ENCODE measurements at places on chromosomes 13 and 19.

DNA sequence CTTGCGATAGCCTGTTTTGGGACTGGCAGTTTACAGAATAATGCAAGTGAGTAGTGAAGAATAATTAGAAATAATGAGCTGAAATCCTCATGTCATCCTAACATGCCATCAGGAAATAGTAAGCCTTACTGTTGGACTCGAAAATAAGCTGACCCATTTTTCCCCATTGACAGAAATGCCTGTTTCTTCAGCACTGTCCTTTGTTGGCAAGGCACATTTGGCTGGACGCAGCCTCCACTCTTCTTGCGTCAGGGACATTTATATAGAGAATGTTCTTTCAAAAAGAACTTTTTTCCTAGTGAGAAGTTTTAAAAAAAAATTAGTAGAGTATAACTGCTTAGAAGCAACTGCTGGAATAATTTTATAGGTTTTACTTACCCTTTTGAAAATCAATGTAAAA is 47.1 kb downstream of the ARHGAP35 start:
- DNase-seq = no peak

GRCh38 chr19:3963458-3964255 is 7.2 kb downstream of the DAPK3 start:
- DNase-seq = no peak

DNA sequence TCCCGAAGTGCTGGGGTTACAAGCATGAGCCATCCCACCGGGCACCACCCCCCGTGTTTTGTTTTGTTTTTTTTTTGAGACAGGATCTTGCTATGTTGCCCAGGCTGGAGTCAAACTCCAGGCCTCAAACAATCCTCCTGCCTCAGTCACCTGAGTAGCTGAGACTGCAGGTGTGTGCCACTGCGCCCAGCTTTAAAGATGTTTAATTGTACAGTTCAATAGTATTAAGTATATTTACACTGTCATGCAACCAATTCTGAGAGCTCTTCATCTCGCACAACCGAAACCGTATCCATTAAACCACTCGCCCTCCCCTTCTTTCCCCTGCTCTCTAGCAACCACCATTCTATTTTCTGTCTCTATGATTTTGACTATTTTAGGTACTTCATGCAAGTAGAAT is 15.6 kb downstream of the NUCB1 start:
- DNase-seq = no peak

DNA sequence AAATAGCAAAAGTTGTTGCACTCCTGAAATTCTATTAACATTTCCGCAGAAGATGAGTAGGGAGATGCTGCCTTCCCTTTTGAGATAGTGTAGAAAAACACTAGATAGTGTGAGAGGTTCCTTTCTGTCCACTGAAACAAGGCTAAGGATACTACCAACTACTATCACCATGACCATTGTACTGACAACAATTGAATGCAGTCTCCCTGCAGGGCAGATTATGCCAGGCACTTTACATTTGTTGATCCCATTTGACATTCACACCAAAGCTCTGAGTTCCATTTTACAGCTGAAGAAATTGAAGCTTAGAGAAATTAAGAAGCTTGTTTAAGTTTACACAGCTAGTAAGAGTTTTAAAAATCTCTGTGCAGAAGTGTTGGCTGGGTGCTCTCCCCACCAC is 55.0 kb downstream of the CYSLTR2 start:
- DNase-seq = no peak

DNA sequence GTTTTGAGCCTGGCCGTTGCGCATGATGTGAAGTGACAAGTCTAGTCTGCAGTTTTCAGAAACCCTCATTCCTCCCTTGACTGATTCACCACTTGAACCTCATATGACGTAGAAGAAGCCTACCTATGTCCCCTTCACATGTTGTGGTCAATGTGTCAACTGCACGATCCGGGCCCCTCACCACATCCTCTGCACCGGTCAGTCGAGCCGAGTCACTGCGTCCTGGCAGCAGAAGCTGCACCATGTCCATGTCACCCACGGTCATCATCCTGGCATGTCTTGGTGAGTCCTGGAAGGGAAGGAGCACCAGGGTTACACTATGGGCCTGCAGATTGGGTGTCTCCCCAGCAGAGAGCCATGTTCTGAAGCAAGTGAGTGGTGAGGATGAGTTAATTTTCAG is at the start of gene KIR2DL4:
Gene KIR2DL4, plus strand, starts transcription at position 201 of the 400 bp plus-strand sequence. Its CDS starts 42 bp downstream, at position 243.
- DNase-seq = no peak

- DNase-seq = no peak
These were observed 5.7 kb upstream of the MRPS31 start for GRCh38 chr13:40776681-40777165.

DNA sequence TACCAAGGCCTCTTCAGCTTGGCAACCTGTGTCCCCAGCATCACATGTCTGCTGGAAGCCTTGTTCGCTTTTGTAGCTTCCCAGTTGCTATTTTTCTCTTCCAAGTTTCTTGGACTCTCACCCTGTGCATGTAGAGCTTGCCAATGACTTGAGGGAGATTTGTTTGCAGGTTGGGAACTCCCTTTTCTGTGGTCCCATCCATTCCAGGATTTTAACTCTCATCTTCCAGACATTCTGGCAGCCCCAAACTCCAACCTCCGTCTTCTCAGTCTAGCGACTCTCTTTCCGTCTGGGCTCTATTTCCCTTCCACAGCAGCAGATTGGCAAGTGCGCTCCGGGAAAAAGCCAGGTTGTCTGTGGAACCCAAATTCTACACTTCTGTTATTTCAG is 9.0 kb downstream of the PLAUR start:
- no peak for DNase-seq

- DNase-seq = no peak
These were observed 64.5 kb upstream of the SCEL start for GRCh38 chr13:77470986-77471385.

DNA sequence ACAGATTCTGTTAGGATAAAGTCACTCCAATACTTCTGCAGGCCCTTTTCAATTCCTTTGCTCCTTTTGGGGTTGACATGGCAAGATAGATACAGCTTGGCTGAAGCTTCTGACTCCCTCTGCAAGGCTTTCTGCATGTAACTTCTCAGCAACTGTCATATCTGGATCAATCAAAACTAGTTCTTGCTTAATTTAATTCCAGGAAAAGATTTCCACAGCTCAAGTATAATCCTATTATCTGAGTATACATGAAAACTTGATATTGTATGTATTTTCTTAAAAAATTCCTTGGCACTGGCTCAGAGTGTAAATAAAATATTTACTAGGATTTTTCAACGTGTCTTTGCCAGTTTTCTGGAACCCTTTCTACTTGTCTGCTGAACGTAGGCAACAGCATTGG is 109.6 kb downstream of the STARD13 start:
- DNase-seq = no peak

GRCh38 chr13:43260999-43261398 is 237.6 kb downstream of the DNAJC15 start:
- no peak for DNase-seq

DNA sequence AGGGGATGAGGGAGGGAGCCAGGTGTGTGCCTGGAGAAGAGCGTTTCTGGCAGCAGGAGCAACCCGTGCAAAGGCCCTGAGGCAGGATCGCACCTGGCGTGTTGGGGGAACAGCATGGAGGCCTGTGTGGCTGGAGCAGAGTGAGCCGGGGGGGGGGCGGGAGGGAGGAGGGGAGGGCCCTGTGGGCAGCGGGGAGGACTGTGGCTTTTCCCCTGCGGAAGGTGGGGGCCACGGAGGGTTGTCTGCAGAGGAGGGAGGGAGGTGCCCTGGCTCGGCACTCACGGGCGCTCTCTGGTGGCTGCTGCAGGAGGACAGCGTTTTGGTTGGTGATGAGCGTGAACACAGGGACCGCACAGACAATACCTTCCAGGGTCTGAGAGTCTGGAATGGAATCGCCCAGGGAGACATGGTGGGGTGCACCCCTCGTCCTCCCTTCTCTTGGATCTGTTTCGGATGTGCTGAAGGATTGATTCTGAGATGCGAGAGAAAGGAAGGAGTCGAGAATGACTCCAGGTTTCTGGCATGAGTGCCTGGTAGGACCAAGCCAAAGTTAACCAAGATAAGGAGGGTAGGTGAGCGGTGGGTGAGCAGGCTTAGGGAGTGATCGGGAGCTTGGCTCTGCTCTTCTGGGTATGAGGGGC is 6.5 kb downstream of the RAB11B start:
- peak; percentile 34 for DNase-seq

DNA sequence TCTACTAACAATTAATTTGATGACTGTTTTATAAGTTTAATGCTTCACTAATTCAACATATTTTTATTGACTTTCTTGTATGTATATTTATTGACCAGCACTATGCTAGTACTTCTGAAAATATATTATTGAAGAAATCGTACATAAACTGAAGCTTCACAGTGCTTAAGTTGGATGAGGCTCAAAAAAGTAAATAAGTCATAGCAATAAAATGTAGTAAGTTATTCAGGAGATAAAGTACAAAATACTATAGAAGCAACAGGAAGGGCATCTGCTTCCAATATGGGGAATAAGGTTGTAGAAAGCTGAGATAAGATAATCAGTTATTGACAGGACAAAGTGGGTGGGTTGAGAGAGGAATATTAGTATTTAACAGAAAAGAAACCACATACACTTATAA is 944.9 kb upstream of the MIR17HG start:
- no peak for DNase-seq

DNA sequence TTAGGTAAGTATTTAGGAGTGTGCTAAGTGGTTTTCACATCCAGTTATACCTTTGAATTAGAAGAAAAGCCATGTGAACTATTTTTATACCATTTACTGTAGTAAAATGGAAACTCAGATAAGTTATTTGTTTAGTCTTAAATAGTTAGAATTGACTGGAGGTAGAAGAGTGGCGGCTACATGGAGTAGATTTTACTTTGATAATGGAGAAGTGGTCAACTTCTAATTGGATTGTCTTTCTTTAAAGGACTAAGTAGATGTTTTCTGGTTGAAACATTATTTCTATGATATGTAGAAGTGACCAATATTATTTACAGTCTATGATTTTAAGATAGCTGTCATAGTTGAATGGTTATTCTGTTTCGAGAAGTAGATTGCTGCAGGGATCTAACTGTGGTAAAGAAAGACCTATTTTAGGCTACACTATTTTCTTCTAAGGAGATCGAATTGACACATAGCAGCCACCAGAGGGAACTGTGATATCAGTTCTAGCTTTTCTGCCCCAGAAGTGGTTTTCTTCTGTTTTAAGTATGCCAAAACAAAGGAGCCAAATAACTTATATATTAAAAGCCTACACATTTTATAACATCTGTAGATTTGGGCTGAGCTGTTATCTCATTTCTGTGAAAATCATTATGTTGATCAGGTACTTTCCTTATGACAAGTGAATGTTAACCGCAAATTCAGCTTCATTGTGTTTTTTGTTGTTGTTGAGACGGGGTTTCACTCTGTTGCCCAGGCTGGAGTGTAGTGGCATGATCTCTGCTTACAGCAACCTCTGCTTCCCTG is 26.1 kb downstream of the ZMYM2 start:
- no peak for DNase-seq

DNA sequence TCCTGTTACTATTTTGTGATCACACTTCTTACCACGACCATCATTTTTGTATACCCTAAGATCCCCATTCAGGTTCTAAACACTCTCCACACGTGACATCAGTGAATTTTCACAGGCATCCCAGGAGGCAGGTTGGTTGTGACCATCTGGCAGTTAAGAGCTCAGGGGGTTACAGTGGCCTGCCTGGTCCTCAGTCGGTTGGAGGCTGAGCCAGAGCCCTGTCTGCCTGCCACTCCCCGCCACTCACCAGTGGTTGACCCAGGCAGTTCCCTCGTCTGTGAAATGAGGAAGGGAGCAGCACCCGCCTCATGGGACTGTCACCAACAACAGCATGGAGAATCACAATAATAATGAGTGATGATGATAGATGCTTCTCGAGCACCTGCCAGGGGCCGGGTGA is 36.4 kb upstream of the EHD2 start:
- no peak for DNase-seq

DNA sequence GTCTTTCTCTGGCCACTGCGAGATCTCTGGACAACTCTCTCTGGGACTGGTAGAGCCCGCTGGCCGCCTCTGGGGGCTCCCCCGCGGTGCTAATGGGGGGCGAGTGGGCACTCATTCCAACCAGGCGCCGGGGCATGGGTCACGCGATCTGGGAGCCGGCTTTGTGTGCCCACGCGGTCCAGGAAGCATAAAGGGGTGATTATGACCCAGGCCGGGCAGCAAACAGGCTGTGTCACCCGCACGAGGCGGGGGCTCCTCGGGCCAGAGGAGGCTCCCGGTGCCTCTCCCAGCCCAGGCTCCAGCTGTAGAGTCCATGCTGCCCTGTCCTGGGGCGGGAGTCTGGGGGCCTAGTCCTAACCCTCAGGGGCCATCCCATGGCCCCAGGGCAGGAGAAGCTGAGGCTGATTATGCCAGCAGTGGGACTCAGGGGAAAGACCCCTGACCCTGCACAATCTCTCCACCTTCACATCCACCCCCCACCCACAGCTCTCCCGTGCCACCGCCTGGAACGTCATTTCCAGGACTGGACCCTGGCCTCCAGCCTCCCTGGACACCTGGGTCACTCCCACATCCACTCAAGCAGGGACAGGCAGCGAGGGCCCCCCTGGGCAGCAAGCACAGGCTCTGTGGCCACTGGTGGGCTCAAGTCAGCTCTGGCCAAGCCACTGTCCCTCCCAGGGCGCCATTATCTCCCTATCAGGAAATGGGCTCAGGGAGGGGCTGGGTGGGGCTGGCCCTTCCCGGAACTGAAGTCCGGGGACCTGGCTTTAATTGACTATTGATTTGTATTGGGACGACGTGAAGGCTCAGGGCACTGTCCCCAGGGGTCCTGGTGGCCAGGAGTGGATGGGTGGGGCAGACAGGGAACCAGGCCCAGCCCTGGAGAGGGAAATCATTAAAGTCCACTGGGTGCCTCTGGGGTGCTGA is 50.0 kb downstream of the PTPRS start:
- peak; percentile 76 for DNase-seq

- peak; percentile 78 for DNase-seq
These were observed 57.3 kb downstream of the CEBPG start for GRCh38 chr19:33430674-33431277.

GRCh38 chr13:95456815-95457214 is 95.7 kb upstream of the CLDN10 start:
- no peak for DNase-seq

- DNase-seq = no peak
These were observed 28.7 kb upstream of the KCTD15 start for GRCh38 chr19:33767898-33768413.

GRCh38 chr13:58728126-58728525 is 1096.6 kb downstream of the PCDH17 start:
- DNase-seq = no peak

DNA sequence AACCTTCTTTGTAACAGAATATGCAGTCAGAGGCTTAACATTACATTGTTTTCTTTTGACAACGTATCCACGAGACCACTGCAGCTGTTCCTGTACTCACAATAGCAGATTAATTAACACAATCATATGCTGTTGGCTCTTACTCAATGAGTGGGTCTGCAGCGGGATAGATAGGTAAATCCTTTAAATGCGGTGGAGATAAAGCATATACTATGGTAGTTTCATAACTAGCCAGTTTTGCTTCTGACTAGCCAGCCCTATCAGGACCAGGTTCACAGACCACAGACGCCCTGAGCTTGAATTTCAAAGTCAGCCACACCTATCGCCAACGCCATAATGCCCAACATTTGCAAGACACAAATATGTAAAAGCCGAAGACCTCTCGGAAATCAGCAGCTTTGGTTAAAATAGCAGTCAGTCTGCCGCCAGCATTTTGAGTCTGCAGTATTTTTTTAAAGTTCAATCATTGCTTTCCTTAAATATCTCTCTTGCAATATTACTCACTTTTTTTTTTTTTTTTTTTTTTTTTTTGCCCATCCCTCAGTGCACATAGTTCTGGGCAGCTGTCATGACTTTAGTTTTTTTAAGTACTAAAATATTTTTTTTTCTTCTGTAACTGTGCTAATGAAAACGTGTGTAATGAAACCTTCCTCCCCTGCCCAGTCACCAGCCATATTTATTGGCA is 120.5 kb downstream of the ZNF536 start:
- no peak for DNase-seq

GRCh38 chr19:49455773-49456172 is 2.7 kb downstream of the ALDH16A1 start:
- DNase-seq = no peak

Data from dorsolateral prefrontal cortex (tissue), 122 donors.